Activated CD4-positive, alpha-beta T cell treated with anti-CD3 and anti-CD28 coated beads for 48 hours (primary cell): ENCODE measurements at places on chromosomes 12 and 14.
A peak's percentile ranks its signal among the peaks of the same experiment; 100 is the strongest.

DNA sequence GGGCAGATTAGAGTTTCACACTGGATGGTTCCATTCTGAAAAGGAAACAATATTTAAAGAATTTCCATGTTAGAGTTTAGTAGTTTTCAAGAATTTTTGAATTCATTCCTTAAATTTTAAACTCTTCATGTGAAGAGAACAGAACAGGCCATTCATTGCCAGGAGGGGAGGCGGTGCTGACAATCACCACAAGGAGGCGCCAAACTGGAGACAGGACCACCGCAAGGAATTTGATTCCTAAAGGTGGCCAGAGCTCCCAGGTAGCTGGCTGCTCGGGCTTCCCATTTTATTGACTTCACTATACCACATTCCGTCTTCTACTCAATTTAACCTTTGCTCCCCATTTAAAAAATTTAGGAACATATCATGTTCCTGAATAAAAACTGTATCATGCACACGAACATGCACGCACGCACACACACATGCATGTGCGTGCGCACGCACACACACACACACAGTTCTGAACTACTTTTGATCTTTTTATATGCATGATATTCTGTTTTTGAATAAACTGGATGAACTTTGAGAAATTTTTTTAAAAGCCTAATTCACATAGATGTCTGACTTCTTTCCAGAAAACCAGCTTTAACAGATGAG, 101.2 kb downstream of the NELL2 start:
- DNase-seq = peak; percentile 76

GRCh38 chr12:132247718-132248452, 81.5 kb downstream of the GALNT9 start:
- no peak for DNase-seq

GRCh38 chr14:69819607-69820006, 22.6 kb upstream of the SLC10A1 start:
- DNase-seq = no peak

DNA sequence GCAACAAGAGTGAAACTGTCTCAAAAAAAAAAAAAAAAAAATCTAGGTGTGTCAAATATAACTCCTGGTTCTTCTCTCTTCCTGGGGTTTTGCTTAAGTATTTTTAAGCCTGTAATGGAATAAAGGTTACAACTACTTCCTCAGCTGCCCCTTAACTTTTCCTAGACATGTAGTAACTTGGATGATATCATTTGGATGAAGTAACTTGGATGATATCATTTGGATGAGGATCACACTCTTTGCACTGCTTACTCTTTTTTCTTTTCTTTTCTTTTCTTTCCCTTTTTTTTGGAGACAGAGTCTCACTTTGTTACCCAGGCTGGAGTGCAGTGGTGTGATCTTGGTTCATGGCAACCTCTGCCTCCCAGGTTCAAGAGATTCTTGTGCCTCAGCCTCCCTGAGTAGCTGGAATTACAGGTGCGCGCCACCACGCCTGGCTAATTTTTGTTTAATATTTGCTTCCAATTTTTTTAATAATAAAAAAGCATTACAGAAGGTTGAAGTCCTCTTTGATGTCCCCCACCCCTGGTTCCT, 775 bp upstream of the FAM186A start:
- no peak for DNase-seq

- DNase-seq = no peak
Measured at GRCh38 chr12:116162071-116162470, 115.4 kb downstream of the MED13L start.

DNA sequence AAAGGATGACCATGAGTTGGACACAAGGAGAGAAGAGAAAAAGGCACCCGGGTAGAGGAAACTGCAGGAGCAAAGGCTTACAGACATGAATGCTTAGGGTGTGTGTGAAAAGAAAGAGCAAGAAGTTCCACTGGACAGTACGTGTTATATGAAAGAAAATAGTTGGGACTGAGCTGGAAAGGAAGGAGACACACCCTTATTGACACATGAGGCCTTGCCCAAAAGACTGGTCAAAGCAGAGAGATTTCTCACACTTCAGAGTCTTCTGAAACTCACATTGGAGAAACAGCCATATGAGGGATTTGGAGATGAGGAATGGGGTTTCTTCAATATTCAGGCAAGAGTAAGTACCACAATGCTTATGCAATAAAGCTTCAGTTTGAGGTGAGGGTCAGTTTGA, 56.0 kb downstream of the TTC9 start:
- no peak for DNase-seq

DNA sequence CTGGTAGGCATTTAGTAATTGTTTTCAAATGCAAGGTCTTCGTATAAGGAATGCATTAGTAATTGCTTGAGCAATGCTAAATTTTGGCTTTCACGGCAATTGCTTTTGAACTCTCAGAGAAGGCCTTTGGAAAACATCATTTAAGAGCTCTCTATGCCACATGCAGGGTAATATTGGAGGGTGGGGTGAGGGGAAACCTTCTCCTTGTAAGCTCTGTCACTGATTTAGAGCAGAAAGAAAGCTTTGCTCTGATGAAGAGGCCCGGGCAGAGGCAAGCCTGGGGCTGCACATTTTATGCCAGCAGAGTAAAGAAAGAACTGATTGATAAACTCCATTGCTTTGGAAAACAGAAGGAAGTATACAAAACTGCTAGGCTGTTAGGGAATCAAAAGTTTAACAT, 70.9 kb downstream of the TRIM9 start:
- DNase-seq = no peak

GRCh38 chr12:108461058-108461660, 53.9 kb upstream of the FICD start:
- no peak for DNase-seq

DNA sequence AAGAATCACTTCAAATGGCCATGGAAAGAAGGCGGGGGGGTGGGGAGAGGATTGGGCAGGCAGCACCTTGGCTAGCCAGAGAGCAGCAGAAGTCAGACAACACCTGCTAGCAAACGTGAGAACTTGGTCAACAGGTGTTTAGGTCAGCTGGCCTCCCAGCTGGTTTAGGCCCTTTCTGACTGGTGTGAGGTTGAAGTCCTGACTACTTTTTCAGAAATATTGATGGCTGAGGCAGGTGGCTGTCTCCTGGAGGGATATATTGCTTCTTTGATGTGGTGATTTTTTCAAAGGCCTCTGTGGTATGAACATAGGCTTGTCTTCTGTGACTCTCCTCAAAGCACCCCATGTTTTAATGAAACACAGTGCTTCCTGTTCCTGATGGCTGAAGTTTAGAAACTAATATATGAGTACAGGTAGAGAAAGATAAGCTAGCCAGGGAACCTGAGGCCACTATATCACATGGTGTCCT, 238.2 kb upstream of the SSTR1 start:
- no peak for DNase-seq

DNA sequence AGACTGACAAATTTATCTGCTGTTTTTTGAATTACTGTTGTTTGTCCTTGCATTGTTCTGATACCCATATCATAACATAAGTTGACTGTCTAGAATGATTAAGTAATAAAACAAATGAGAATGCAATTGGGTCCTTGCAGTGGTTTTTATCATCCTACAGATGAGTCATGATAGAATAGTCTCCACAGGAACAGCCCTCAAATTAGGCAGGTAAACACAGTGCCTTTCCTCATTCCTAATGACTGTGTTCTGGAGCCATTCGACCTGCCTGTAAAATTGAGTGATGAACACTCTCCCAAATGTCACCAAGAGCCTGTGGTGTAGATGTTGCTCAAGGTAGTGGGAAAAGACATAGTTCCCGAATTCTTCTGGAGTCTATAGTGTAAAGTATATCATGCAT, 12.3 kb downstream of the NKX2-8 start:
- DNase-seq = no peak

GRCh38 chr12:118344829-118345228, 27.9 kb downstream of the TAOK3 start:
- no peak for DNase-seq

DNA sequence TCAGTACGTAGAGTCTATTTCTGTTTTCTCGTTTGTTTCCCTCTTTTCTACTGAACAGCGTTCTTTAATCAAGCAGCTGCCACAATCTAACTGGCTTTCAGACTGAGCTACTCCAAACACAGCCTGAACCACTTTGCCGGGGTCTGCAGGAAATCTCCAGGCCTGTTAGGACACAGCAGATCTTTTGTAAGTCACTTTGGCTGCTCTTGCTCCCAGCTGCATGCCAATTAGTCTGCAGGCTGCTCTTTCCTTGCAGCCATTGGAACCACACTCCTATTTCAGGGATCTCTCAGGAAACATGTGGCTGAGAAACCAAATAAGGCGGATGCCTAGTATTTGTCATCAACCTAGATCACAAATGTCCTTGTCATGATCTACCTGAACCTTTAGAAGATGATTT, 73.6 kb downstream of the TMTC1 start:
- DNase-seq = no peak

- DNase-seq = peak; percentile 81
Measured at GRCh38 chr14:50001151-50001998, 108.5 kb downstream of the ARF6 start.

DNA sequence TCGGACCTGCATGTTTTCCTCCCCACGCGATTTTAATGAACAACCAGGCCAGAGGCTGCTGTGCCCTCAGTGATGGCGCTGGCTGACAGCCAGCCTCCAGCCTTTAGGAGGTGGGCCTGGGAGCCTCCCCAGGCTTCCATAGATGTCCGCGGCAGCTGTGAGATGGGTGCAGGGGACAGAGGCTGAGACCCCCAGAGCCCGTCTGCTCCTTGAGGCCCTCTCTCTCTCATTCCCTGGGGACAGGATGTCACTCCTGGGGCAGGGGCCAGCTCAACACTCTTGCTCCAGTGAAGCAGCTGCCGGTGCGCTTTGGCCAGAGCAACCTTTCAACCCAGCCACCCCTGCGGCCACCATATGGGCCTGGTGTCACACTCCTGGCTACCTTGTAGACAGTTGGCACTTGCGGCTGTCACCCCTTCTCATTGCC, 24.8 kb downstream of the MVK start:
- DNase-seq = no peak

GRCh38 chr14:38053666-38054065, 154.0 kb upstream of the SSTR1 start:
- no peak for DNase-seq

DNA sequence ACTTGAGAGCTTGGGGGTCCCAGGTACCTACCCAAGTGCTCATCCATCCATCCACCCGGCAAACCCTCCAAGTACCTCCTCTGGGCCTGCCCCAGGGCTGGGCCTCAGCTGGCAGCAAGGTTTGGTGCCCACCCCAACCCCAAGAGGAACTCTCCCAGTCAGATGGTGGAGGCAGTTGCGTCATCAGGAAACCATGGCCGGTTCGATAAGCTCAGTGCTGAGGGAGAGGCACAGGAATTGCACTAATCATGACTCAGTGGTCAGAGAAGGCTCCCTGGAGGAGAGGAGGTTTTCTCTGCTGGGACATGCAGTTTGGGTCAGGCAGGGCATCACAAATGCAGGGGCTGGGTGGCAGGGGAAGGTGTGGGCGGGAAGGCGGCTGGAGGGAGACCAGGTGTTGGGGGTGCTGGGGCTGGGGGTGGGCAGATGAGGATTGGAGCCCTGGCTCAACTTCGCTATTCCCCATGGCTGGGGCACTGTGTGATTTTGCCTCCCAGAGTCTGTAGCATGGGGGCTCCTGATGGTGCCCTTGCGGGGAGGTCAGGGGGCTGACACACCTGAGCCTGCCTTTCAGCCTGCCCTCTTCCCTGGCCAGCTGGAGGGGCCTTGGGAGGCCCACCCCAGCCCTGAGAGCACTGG, 32.2 kb downstream of the SH2B3 start:
- no peak for DNase-seq

DNA sequence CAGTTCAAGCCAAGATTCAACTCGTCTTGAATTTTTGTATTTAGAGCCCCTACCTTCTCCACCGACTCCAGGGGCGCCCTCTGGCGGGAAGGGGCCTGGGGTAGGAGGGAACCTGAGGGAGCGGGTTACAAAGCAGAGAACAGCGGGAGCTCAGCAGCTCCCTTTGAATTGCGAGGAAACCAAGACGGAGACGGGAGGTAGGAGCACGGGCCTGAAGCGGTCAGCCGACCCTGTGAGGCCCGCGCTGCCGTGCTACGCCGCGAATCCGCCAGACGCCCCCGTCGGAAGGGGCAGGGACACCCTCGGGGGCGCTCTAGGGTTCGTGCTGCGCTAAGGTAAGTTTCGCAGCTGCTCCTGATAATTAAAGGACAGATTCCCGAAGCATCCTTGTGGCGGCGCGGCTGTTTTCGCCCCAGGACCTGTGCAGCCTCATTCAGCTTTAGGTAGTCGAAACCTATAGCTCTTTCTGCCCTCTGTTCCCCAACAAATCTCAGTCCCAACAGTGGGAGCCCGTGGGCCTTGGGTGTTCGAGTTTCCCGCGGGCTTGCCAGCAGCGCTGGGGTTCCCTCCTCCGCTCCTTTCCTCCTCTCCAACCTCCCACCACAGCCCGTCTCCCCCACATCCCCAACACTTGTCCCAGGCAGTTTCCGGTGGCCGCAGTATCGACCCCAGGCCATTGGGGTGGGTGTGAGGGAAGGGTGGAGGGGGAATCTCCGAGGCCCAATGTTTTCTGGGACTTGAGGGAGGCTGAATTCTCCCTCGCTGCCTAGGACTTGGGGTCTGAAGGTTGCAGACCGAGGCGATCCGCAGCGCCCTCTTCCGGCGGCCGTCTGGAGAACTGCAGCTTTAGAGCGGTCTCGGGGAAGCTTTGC, 5.1 kb upstream of the NKX2-1 start:
- DNase-seq = peak; percentile 62

DNA sequence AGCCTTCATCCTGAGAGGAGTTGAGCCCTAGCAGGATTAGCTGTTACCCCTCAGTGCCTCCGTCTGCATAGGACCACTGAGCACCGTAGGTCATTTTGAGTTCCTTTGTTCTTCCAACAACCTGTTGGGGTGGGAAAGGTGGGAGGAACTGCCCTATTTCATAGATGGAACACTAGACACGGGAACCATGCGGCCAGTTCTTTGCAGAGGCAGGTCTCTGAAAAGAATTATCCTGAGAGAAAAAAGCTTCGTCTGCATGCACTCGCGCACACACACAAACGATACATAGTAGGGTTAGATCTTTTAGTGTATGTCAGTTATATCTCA, 28.5 kb downstream of the TRAFD1 start:
- DNase-seq = no peak

GRCh38 chr12:3458041-3458440, 33.0 kb upstream of the PRMT8 start:
- DNase-seq = no peak

- DNase-seq = no peak
Measured at GRCh38 chr14:36848213-36848612, 186.6 kb downstream of the PAX9 start.

DNA sequence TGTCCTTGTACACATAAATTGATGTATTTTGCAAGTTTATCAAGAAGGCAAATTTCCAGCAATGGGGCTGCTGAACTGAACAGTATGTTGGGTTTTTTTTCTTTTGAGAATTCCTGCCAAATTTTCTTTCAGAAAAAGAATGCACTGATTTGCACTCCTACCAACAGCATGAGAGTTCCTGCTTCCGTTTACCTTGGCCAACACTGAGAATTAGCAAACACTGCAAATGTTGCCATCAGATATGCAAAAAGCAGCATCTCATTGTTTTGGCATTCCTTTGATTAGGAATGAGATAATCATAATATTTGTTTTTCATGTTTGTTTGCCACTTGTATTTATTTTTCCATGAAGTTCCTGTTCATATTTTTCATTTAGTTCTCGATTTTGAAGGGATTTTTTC, 82.4 kb downstream of the RTN1 start:
- DNase-seq = no peak

- DNase-seq = no peak
Measured at GRCh38 chr12:79961411-79961810, 26.5 kb upstream of the PPP1R12A start.
